OCI-M1 (cell line): ENCODE measurements at places on chromosomes 11 and 22.

GRCh38 chr11:65646958-65647701, 9.2 kb downstream of the SIPA1 start:
- no peak for DNase-seq

DNA sequence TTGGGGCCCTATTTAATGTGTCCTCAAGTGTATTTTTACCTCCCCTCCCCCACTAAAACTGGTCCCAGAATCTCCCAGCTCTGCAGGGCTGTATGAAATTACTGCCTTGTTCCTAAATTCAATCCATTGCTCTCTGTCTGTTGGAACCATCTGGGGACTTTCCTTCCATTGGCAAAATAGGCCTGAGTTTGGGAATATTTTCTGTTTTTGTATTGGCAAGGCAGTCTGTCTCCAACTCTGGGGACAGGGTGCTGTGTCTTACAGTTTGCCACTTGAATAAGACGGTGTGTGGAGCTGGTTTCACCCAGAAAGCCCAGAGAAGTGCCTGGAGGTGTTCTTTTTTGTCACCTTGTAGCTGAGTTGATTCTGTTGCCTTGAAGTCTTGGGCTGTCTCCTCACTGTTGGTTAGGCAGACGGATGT, 1.3 kb downstream of the PACS1 start:
- DNase-seq = no peak

GRCh38 chr22:38244106-38244505, 28.7 kb downstream of the TMEM184B start:
- DNase-seq = no peak

DNA sequence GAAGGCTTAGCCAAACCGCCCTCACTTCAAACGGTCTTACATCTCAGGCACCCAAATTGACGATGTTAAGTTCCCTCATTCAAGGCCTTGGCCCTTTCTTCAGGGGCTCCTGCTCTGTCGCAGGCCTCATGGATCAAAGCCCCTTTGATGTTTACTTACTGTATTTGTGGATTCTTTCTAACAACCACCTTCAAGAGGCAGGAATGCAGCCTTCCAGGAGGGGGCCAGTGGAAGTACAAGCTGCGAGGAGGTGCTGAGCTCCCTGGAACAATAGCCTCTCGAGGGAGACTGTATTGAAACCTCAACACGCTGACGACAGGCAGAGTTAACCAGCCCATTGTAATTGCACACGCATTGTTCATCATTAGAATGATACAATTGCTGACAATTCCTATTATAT, 209.1 kb downstream of the ST3GAL4 start:
- DNase-seq = no peak

DNA sequence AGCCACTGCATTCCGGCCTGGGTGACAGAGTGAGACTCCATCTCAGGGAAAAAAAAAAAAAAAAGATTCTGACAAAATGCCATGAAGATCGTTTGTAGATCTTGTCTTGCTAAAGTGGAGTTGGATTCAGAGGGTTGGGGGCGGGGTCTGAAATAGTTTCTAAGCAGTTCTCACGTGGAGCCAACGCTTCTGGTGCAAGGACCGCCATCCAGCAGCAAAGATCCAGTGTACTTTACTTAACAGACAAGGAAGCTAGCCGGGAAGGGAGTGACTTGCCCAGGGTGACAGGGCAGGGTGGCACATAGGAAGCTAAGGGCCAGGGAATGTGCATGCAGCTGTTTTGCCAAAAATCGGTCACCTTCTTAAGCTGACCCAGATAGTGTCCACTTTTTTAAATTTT, 27.4 kb downstream of the APOL1 start:
- no peak for DNase-seq

DNA sequence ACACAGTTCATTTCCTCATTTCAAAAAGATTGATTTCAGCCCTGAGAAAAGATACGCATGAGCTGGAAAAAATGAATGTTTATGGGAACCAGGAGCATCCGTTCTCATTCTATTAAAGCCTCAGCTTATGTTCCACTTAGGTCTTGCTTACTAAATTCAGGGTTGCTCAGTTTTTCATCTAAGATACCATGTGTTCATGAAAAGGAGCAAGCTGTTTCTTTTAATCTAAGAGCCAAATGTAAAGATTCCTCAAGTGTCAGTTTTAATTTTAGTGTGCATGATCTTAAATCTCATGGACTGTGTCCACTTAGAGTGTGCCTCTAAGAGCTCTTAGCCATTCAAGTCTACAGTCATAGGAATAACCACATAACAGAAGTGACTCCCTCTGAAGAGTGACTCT, 141.5 kb upstream of the ARHGAP42 start:
- no peak for DNase-seq

DNA sequence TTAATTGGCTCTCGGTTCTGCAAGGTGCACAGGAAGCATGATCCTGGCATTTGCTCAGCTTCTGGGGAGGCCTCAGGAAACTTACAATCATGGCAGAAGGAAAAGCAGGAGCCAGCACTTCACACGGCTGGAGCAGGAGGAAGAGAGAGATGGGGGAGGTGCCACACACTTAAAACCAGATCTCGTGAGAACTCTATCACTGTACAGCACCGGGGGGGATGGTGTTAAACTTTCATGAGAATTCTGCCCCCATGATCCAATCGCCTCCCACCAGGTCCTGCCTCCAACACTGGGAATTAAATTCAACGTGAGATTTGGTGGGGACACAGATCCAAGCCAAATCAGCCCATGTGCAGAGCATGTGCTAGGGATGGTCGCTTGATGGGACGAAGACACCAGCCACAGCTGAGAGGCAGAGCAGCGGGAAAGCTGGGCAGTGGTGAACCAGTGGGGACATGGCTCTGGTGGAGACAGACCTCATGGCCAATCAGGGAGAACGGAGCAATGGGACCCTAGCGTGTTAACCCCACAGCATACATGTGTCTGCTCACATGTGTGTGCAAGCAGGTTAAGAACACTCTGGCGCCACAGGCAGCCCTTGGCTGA, 6.2 kb downstream of the TANGO2 start:
- DNase-seq = no peak

DNA sequence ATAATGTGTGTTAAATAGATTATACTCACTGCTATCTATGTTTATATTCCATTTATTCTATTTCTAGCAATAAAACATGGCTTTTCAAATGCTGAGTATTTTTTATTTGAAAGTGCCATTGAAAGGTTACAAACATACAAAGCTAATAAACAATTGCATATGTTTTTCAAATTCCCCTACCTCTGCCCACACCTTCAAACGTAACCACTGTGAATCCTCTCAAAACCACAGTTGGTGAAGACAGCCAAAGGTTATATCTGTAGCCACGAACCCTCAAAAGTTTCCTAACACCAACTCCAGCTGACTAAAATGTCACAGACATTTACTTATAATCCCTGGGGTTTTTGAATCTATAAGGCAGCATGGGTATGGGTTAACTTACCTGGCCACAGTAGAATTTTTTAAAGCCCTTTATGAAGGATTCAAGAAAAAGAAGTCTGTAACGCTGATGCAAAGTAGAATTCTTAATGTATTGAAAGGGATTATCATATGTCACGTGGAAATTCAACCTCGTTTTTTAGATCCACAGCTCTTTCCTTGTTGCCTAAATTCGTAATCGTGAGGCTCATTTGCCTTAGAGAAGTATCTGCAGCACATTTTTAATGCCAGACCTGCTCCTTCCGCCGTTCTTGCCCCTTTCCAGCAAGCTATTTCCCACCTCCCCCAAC, 122.5 kb upstream of the ZC3H12C start:
- DNase-seq = no peak

DNA sequence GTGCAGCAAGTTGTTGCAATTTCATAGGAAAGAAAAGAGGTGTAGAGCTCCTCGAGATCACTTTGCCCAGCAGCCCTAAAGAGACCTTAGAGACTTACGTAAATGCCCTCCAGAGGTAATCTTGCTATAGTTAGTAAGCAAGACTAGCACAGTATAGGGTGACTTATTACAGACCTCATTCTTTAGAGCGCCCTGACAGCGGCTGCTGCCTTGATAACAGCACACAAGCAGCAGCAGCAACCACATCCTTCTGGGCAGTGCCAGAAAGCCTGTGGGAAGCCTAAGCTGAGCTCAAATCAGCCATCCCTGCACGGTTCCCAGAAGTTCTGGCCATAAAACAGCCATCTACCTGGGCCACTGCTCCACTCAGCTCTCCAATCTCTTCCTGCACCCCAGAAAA, 22.6 kb upstream of the OR56B1 start:
- peak; percentile 74 for DNase-seq
